ENCODE measurements at places on chromosomes 2 and 18. TPM values are rescaled to one million over a fixed set of nuclear protein-coding genes. Genes with fewer than 3 reads are reported as not detected.

DNA sequence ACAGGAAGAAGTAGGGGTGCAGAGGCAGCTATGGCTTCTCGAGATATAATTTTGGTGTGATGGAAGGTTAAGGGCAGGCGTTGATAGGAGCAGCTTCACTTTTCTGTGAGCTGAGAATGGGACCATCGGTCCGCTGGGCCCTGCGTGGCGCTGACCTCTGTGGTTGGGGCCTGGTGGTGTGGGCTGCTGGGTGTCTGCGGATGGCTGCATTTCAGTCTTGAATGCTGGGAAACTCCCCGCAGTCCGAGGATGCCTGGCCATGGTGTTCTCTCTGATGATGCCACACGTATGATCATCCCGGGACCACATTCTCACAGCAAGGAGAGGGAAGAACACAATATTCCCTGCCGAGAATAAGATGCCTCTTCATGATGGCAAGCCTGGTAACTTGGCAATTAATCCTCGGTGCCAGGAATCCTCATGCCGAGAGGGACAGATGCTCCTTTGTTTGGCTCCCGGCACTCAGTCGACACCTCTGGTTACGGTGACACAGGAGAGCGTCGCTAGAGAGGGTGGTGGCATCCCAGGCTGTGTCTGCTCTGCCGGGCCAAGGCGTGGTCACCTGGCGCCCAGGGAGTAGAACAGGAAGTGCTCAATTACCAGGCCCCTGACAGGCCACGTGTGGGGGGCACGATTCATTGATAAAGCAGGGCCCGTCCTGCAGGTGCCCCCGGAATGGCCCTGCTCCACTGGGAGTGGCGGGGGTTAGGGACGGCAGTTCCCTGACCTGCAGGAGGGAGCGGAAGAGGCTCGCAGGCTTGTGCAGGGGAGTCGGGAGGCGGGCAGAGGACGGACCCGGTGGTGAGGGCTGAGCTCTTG lies 119.4 kb upstream of the CTDP1 start:
- H3K27ac ChIP-seq: no peak overlapping the region
- no peak overlapping the region for H3K4me3 ChIP-seq
- no peaks in the 10 kb centered on the region for H3K27me3 ChIP-seq
- H3K36me3 ChIP-seq: no peaks in the 10 kb centered on the region
- no peaks in the 10 kb centered on the region for H3K4me1 ChIP-seq
- DNase-seq: no peak

DNA sequence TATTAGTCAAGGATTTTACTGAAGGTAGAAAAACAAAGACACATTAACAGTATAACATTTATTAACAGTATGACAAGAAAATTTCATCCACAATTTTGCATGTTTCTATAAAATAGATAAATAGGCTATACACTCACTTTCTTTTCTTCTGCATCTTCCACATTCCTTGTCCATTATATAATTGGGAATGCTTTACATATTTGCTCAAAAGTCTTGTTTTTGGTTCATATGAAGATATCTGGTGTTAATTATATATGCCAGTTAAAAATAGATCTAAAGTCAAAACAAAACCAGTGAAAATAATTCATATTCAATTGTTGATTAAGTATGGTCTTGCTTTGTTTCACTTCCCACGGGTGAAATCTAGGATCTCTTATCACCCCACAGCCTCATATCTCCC lies 53.4 kb downstream of the SERPINB7 start:
- no peaks in the 10 kb centered on the region for H3K36me3 ChIP-seq
- H3K4me1 ChIP-seq: no peaks in the 10 kb centered on the region
- no peak overlapping the region for H3K27ac ChIP-seq
- DNase-seq: no peak
- no peaks in the 10 kb centered on the region for H3K27me3 ChIP-seq

GRCh38 chr18:4246374-4246773 lies 208.7 kb downstream of the DLGAP1 start:
- H3K27me3 ChIP-seq: no peaks in the 10 kb centered on the region
- no peaks in the 10 kb centered on the region for H3K4me1 ChIP-seq
- H3K36me3 ChIP-seq: no peaks in the 10 kb centered on the region
- H3K4me3 ChIP-seq: no peak overlapping the region

RTP5 gene
- total RNA-seq: 5.3 TPM

GRCh38 chr18:73750052-73750451 lies 397.6 kb downstream of the FBXO15 start:
- no peak overlapping the region for H3K4me3 ChIP-seq
- no peaks in the 10 kb centered on the region for H3K4me1 ChIP-seq
- no peak for DNase-seq
